ENCODE measurements at places on chromosomes 5 and 9.

DNA sequence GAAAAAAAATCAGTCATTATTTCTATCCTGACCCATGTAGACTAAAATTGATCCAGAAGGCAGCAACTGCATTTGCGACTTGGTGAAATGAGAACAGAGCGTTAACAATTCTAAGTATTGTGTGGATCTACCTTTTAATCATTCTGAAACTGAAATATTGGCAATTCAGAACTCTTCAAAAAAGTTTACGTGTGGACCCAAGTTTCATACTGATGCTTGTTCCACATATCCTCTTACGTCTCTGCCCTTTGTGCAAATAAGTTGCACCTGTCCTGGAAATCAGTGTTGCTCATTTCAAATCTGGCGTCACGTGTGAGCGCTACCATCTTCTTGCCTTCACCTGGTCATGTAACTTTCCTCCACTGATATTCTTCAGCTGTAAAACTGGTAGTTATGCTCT, 74.7 kb downstream of the NTRK2 start:
- DNase-seq, result no peak

DNA sequence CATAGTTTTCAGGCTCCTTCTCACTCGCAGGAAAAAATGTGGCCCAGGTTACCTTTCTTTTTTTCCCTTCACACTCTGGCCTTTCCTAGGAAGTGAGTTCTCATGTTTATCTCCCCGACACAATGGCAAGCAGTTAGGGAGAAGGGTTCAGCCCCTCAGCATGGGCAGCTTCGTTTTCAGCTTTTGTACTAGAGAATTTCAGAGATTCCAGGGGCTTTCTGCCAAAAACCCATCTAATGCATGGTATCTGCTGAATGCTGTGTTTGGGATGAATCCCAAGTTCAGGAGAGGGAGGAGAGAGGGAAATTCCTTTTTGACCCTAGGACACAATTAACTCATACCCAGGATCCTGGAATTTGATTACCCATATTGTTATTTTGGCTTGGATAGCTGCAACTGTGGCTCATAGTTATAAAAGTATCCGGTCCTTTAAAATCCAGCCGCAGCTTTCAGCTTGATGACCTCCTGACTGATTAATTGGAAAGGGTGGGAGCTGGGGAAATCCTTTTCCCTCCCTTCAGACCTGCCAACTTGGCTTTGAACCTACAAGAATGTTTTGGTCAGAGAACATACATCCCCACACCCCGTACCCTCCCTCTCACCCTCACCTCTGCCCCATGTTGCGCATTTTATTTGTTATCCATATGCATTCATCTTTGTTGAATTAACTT, 78.4 kb downstream of the TMEM252 start:
- DNase-seq, result no peak

DNA sequence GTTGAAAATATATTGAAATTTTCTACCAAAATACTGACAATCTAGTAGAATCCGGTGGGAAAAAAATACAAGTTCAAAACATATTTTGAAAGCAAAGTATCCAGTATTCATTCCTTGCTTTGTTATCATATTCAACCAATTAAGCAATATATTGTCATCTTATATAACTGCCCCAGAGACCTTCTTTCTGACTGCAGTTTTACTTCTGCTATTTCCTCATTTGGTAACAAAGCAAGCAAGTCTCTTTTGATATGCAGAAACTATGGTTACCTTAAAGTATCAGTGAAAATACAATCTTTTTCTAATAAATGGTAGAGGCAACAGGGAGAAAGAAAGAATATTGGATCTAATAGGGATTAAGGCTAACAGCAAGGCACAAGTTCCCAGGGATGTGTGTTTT, 663.7 kb upstream of the MEF2C start:
- DNase-seq, result no peak

- no peak for DNase-seq
Observed at GRCh38 chr9:97809666-97810344, 43.2 kb upstream of the FOXE1 start.

DNA sequence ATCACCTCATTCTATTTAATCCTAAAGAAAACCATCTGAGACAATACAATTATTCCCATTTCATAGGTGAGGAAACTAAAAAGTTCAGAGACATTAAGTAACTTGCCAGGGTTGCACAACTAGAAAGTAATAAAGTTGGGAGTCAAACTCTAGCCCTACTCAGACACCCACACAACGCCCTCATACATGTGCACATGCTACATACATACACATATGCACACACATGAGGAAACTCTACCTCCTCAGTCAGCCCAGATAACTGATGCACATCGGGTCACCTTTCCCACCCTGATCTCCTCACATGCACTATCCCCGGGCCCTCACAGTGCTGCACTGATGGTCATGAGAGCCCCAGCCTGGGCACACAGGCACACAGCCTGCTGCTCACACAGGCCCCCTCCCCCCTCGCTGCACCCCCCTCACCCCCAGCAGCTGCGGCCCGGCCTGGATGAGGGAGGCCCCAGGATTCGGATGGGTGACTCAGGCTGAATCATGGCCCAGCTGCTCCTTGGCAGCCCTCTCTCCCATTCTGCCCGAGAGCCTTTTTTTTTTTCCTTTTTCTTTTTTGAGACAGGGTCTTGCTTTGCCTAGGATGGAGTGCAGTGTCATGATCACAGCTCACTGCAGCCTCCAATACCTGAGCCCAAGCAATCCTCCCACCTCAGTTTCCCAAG, 5.0 kb upstream of the GPRIN1 start:
- DNase-seq, result no peak

DNA sequence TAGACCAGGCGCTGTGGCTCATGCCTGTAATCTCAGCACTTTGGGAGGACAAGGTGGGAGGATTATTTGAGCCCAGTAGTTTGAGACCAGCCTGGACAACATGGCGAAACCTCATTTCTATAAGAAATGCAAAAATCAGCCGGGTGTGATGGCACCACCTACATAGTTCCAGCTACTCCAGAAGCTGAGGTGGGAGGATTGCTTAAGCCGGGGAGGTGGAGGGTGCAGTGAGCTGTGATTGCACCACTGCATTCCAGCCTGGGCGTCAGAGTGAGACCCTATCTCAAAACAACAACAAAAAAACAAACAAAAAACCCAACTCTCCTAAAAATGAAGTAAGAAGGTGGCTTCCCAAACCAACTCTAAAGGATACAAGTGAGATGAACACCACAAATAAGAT, 23.0 kb downstream of the IARS1 start:
- no peak for DNase-seq

DNA sequence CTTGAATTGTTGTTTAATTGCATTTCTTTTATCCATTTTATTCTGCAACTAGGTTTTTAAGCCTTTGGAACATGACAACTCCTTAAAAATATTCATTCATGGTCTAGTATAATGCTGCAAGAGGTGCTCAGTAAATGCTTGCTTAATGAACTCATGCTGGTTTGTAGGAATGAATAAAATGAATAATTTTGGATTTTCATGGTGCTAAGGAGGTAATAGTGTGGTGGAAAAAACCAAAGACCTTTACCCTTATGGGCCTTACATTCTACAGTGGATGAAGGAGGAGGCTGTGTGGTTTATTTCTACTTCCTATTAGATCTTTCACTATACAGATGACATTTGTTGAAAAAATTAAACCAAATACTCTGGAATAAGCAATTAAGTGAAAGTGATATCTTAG, 43.4 kb downstream of the LRRTM2 start:
- DNase-seq, result no peak

- no peak for DNase-seq
Observed at GRCh38 chr5:135120951-135121350, 86.9 kb upstream of the PITX1 start.
